ENCODE measurements at places on chromosomes 7 and 10.

GRCh38 chr7:6208573-6209328, 63.7 kb downstream of the CYTH3 start:
- DNase-seq: no peak

DNA sequence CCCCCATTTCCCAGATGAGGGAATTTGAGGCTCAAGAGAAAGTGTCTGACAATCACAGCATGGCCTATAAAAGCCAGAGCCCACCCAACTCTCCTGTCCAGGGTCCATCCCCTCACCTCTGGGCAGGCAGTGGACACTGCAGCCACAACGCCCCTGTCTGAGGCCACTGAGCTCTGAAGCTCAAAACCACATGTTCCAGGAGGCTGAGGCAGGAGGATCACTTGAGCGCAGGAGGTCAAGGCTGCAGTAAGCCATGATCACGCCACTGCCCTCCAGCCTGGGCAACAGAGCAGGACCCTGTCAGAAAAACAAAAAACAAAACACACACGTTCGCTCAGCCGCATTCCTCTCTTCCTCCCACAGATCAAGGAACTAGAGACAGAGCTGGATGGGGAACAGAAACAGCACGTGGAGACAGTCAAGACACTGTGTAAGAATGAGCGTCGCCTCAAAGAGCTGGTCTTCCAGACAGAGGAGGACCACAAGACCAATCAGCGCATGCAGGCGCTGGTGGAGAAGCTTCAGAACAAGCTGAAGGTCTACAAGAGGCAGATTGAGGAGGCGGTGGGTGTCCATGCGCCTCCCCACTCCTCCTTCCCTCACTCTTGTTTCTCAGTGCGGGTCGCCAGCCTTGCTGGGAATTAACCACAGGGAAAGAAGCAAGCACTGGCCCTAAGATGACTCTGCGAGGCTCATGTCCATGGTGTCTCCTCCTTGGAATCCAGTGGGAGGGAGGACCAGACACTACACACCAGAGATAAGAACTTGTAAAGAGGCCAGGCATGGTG, 20.0 kb upstream of the ARPC1A start:
- no peak for DNase-seq

DNA sequence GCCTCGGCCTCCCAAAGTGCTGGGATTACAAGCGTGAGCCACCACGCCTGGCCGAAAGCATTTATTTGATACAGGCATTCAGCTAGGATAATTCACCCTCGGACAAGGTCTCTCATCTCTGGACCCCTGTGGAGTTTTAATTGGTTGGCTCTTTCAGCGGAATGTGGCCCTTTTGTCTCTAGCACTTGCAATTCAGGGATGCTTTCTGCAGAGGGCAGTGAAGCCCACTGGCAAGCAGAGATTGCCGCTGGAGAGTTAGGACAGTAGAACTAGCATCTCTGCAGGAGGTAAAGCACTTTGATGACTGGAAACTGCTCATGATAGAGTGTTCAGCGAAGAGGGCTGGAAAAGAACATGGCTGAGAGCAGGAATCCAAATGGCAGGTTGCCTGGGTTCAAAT, 62.0 kb downstream of the SUFU start:
- no peak for DNase-seq

DNA sequence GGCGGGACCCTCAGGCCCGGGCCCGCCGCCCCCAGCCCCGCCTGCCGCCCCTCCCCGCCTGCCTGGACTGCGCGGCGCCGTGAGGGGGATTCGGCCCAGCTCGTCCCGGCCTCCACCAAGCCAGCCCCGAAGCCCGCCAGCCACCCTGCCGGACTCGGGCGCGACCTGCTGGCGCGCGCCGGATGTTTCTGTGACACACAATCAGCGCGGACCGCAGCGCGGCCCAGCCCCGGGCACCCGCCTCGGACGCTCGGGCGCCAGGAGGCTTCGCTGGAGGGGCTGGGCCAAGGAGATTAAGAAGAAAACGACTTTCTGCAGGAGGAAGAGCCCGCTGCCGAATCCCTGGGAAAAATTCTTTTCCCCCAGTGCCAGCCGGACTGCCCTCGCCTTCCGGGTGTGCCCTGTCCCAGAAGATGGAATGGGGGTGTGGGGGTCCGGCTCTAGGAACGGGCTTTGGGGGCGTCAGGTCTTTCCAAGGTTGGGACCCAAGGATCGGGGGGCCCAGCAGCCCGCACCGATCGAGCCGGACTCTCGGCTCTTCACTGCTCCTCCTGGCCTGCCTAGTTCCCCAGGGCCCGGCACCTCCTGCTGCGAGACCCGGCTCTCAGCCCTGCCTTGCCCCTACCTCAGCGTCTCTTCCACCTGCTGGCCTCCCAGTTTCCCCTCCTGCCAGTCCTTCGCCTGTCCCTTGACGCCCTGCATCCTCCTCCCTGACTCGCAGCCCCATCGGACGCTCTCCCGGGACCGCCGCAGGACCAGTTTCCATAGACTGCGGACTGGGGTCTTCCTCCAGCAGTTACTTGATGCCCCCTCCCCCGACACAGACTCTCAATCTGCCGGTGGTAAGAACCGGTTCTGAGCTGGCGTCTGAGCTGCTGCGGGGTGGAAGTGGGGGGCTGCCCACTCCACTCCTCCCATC, 82.7 kb downstream of the PAX2 start:
- DNase-seq: no peak
